Activated T-cell treated with anti-CD3 and anti-CD28 coated beads for 48 hours (primary cell): ENCODE measurements at places on chromosomes 1 and 21.

DNA sequence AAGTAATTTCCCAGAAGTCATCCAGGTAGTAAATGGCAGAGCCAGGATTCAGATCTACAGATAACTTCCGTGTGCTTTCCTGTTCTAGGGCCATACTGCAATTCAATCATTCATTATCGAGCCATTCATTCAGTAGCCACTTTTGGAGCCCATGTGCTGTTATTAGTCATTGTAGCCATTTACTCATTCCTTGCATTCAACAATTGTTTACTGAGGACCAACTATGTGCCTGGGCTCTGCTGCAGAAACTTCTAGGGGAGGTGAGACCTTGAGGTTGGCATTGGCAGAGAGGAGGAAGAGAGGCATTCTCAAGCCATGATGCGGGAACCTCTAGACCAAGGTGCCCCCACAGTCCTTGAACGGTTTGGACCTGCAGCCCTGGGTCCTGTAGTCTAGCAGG is 27.9 kb downstream of the EPHB2 start:
- no peak for DNase-seq

GRCh38 chr1:61641578-61642336 is 83.2 kb downstream of the TM2D1 start:
- peak; percentile 59 for DNase-seq

GRCh38 chr1:218392780-218393179 is 47.6 kb downstream of the TGFB2 start:
- DNase-seq = no peak

DNA sequence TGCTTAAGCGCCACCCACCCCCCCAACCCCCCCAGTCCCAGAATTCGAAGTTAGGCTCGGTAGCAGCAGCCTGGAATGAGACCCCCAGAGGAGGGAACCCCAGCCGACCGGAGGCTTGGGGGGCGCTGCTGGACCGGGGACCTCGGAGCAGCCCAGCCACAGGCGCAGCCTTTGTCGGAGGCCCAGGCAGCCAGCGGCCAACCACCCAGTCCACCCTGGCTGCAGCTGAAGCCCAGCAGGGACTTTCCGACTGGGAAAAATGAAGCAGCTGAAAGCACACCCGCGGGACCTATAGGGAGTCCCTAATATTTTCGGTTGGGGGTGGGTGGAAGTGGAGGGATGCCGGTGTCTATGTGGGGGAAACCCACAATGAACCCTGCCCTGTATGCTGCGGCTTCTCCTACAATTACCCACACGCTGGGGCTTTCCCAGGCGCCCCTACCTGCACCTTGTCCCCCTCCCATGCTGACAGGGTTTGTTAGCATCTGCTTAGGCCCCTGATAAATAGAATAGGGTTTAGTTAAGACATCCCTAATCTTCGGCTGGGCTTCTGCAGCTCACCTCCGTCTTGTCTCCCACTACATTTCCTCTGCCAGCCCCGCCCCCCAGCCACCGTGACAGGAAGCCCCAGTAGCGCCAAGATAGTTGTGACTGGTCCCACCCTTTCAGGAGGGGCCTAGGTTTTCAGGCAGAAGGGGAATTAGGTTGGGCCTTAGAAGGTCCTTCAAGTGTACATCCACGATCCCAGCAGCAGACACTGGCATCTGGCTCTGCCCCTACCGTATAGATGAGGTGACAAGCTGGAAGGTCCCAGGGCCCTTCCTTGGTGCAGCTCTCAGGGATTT is 838 bp downstream of the CCDC28B start:
- DNase-seq = peak; percentile 68

DNA sequence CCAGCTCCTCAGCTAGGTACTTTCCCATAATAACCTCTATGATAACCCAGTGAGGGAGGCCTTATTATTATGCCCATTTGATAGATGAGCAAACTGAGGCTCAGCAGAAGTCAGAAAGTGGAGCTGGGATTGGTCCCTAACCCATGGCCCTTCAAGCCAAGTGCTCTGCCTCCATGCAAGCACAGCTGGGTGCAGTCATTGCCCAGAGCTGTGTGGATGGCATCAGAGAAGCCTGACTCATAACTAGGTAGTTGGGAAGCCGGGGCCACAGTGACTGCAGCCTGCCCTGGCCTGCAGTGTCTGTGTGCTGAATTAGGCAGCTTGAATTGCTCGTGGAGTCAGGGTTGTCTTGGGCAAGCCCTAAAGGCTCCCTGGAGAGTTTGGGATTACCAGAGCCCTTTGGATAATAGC is 89.9 kb upstream of the SLC2A1 start:
- DNase-seq = no peak
